EL (cell line): ENCODE measurements at places on chromosomes 2 and 18.
A peak's percentile ranks its signal among the peaks of the same experiment; 100 is the strongest.

GRCh38 chr2:11889101-11889850, 142.8 kb downstream of the LPIN1 start:
- DNase-seq: no peak

- peak; percentile 4 for DNase-seq
These were observed 264.3 kb downstream of the TXNL1 start for GRCh38 chr18:56374007-56374655.

- no peak for DNase-seq
These were observed 127.1 kb downstream of the DSC3 start for GRCh38 chr18:30915336-30915988.

GRCh38 chr2:129797489-129798300, 181.8 kb upstream of the RAB6C start:
- DNase-seq: no peak

GRCh38 chr2:234555616-234556249, 58.9 kb upstream of the ARL4C start:
- peak; percentile 75 for DNase-seq

GRCh38 chr2:55732854-55733253, 39.2 kb upstream of the PNPT1 start:
- DNase-seq: no peak

DNA sequence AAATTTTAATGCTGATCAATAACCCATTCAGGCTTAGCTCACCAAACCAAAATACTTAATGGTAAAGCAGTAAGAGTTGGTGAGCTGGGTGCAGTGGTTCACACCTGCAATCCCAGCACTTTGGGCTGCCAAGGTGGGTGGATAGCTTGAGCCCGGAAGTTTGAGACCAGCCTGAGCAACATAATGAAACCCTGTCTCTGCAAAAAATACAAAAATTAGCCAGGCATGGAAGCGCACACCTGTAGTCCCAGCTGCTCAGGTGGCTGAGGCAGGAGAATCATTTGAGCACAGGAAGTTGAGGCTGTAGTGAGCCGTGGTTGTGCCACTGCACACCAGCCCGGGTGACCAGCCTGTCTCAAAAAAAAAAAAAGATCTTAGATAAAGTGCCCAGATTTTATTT, 35.7 kb upstream of the MPP4 start:
- DNase-seq: no peak

- peak; percentile 17 for DNase-seq
These were observed 40.0 kb upstream of the BIN1 start for GRCh38 chr2:127146820-127147502.

GRCh38 chr2:47551800-47552525, 149.0 kb downstream of the MSH2 start:
- DNase-seq: no peak

GRCh38 chr2:160820691-160821090, 327.1 kb upstream of the RBMS1 start:
- DNase-seq: no peak

GRCh38 chr2:88738271-88738670, 46.8 kb downstream of the RPIA start:
- peak; percentile 41 for DNase-seq

DNA sequence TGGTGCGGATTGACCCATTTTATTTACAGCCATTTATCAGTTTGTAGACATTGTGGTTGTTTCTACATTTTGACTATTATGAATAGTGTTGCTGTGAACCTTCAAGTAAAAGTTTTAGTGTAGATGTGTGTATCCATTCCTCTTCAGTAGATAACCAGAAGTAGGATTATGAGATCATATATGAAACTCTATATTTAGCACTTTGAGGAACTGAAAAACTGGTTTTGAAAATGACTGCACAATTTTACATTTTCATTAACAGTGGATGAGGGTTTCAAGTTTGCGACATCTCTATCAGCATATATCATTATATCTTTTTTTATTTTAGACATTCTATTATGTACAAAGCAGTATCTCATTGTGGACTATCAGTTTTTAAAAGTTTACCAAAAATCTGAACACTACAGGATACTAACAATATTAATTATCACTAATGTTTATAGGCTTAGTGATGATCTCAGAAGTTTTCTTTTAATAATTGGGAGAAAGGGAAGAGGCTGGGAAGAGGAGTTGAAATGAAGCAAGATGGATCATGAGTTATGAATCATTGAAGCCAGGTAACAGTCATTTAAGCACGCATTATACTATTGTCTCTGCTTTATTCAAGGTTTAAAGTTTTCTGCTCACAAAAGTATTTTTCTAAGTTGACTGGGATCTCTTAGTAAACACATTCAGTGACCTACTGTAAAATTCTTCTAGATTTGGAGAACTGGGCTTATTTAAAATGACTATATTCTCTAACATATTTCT, 329.0 kb upstream of the LRATD1 start:
- no peak for DNase-seq
